ENCODE measurements at places on chromosomes 3 and 15. TPM values are rescaled to one million over a fixed set of nuclear protein-coding genes. Genes with fewer than 3 reads are reported as not detected.
A peak's percentile ranks its signal among the peaks of the same experiment; 100 is the strongest.

ARHGEF3 gene
- polyA plus RNA-seq = 5.9 TPM

TLNRD1 gene
- polyA plus RNA-seq = 4.8 TPM

TNFSF10 gene
- 21.2 TPM for polyA plus RNA-seq

FRMD5 gene
- polyA plus RNA-seq = 24.1 TPM

SPINT1 gene
- polyA plus RNA-seq = 0.43 TPM

CSTA gene
- 3.6 TPM for polyA plus RNA-seq

POTEB3 gene
- polyA plus RNA-seq = not detected

MYO5C gene
- polyA plus RNA-seq = 1.6 TPM

CILP gene
- 1.3 TPM for polyA plus RNA-seq

THBS1 gene
- polyA plus RNA-seq = 38.8 TPM

CSPG5 gene
- 0.86 TPM for polyA plus RNA-seq

TMEM207 gene
- polyA plus RNA-seq = not detected

STAC gene
- polyA plus RNA-seq = 0.27 TPM

SNX33 gene
- polyA plus RNA-seq = 13.2 TPM

DNA sequence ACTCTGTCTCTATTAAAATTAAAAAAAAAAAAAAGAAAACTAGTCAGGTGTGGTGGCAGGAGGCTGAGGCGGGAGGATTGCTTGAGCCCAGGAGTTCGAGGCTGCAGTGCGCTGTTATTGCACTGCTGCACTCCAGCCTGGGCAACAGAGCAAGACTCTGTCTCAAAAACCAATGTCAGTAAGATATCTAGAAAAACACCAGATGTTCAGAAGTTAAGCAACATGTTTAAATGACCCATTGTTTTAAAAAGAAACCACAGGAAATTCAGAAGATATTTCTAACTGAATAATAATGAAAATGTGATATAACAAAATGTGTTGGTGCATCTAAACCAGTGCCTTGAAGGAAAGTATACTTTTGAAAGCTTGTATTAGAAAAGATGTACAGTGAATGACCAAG is 203.4 kb upstream of the CGNL1 start:
- DNase-seq = no peak

- DNase-seq = no peak
Observed at GRCh38 chr3:169822540-169822939, 9.8 kb upstream of the LRRC34 start.

DNA sequence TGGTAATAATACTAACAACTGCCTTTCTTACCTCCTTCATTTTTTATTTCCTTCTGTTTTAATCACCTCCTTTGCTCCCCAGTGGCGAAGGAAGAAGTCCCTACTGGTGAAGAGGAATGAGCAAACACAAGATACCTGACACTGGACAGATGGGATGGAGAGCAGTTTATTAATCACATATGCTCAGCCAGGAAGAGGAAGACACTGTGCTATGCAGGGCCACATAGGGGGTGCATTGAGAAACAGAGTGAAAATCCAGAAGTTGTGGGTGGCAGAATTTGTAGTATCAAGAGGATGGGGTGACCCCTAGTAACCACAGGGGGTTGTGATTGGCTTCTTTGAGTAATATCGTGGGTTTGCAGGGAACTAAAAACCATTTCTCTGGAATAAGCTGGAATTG is 1041.9 kb downstream of the OTOL1 start:
- no peak for DNase-seq

DNA sequence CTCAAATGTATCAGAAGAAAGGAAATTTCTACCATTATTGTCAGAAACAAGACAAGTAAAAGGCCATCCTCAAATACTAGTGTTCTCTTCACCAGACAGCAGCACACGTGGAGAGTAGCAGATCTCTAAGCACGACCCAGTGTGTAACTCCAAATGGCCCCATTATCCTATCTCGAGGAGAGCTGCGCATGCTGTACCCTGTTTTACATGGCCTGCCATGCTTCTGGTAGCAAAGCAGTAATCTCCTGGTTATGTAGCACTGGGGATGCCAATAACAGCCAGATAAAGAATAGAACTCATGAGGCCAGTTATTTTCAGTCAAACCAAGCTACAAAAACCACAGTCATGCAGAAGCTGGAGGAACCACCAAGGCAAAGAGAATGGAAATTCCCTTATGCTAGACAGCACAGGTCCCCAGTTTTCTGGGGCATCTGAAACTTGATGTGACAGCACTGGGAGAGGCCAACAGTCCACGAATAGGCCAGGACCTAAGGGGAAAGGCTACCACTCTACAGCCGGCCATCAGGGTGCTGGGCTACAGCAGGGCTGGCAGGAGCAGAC is 73.0 kb downstream of the LIPC start:
- no peak for DNase-seq

- DNase-seq = no peak
Observed at GRCh38 chr15:39381517-39381916, 199.4 kb upstream of the THBS1 start.

- DNase-seq = no peak
Observed at GRCh38 chr3:5227812-5228211, 40.3 kb downstream of the EDEM1 start.

DNA sequence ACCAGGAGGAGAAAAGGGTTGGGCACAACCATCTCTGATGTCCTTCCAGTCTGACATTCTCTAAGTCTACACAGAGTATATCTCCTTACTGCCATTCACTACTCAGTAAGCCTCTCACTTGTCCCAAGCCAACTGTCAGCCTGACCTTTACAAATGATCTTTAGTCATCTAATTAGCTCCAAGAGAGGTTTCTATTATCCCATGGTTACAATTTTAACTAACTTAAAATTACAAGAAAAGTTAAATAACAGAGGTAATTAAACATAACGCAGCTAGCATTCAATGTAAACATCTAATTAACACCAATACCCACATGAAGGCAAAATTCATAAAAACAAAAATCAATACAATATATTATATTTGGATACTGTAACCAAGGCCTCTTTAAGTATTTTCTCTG is 126.9 kb downstream of the LSAMP start:
- DNase-seq = no peak

- DNase-seq = no peak
Observed at GRCh38 chr3:77933926-77934325, 894.0 kb downstream of the ROBO2 start.

DNA sequence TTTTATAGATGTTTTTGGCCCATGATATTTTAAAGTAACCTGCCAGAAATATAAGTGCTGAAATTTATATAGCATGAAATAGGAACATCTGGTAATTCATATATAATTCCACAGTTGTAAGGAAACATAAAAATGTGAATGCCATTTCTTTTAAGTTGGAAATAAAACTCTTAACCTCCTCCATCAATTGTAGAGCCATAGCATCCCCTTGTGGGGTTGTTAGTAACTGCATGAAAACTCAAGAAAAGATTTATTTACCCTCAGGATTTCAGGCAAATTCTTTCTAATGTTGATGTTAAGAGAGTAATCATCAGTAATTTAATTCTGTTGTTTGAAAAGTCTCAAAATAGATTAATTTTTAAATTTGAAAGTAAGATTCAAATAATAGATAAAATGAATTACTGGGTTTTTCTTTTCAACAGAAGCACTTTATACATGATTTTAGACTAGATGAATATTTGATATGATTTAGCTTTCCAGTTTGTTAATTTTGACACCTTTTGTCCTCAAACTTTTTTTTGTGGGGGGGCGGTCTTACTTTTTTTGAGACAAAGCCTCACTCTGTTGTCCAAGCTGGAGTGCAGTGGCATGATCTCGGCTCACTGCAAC is 74.7 kb downstream of the RASA2 start:
- DNase-seq = no peak

- no peak for DNase-seq
Observed at GRCh38 chr15:69200832-69201745, 40.7 kb downstream of the GLCE start.

DNA sequence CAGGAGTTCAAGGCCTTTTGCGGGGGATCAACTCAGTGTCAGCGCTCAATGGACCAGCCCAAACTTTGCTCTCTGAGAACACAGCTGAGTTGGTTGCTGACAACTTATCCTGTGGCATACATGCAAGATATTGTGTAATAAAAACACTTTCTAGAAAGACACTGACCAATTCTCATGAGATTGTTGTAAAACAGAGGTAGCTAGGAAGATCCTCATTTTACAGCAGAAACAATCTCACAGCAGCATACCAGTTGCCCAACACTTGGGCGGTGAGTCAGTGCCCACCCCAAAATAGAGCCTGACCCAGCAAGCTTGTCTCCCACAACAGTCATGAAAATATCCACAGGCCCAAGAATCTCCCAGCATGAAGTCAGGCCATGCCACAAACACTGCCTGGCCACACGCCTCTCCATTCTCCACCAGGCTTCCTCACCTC is 18.2 kb downstream of the KLHL6 start:
- peak; percentile 63 for DNase-seq

DNA sequence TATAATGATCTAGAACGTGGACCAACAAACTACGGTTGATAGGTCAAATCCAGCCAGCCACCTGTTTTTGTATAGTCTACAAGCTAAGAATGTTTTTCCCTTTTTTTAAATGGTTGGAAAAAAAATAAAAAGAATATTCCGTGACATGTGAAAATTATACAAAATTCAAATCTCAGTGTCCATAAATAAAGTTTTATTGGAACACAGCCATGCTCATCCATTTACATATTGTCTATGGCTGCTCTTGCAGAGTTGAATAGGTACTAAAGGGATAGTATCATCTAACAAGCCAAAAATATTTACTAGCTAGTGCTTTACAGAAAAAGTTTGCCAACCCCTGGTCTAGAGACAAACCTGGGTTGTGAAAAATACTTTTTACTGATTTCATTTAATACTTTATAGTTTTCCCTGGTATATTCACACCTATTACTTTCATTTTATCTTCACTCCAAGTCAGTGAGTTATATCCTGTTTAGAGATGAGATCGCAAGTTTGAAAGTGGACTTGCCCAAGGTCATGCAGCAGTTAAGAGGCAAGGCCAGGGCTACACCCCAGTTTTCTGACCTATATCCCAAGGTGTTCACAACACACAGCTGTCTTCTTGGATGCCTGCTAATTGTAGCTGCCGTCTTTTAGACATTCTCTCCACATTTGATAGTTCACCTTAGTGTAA is 58.4 kb downstream of the IGF2BP2 start:
- no peak for DNase-seq

DNA sequence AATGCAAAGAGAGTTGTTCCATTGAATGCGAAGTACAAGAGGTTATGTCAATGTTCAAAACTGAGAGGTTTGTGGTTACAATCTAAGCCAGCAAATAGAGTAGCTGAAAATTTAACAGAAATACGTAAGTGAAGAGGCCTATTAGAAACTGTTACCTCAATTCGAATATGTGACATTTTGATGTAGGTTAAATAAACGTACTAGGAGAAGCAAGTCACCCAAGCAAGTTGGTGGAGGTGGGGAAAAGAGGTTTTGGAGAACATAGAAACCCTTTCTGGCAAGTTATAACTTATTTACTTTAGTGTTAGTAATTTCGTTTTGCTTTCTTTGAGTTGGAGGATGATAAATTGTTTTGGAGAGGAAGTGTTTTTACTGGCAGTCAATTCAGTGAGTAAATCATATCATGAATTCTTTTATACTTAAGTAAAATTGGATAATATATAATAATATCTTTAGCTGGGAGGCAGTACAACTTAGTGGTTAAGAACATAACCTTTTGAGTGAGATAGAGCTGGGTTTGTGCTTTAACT is 91.2 kb upstream of the NAALADL2 start:
- no peak for DNase-seq

DNA sequence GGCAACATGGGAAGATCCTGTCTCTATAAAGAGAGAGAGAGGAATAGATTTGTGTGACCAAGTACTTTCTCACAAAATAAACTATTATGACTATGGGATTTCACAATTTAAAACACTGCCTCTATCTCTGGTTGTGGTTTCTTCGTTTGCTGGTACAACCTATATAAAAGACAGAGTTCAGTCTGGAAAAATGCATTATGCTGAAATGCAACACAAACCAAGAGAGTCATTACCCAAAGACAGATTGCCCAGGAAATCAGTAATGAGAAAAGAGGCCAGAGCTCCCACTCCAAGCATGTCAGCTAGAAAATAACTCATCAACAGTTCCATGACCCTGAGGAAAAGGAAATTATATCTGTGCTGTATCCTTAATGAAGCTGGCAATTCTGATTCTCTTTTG is 23.2 kb downstream of the GPR176 start:
- DNase-seq = no peak

DNA sequence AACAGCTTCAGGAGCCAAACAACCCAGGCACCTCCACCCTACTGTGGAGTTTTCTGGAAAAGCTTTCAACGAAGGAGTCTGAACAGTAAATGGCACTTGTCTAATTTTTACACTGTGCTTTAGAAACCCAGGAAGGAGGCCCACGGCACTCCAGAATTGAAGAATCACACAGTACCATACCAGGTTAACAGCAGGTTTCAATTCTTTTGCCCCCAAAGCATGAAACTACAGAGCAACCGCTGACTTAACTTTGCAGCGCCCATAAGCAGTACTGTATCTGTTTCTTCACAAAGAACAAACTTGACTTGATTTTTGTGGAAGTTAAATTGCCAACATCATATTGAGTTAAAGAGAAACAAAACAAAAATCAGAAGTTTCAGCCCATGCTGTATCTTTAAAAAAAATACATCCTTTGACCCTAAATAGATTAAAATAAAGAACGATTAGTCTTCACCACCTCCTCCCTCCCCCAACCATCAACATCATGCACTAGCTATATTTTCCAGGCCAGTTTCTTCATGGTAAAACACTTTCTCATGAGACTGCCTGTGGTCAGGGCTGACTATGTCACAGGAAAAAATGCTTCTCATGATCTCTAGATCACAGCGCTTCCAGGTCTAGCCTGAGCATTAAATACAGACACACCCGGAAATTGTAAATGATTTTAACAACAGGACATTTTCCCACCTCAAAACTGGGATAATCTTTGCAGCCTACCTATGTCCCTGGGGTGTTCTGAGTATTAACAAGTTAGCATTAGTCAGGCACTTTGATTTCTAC is 456.3 kb downstream of the FOXP1 start:
- DNase-seq = no peak

- DNase-seq = no peak
Observed at GRCh38 chr3:869734-870133, 223.1 kb upstream of the CNTN6 start.

DNA sequence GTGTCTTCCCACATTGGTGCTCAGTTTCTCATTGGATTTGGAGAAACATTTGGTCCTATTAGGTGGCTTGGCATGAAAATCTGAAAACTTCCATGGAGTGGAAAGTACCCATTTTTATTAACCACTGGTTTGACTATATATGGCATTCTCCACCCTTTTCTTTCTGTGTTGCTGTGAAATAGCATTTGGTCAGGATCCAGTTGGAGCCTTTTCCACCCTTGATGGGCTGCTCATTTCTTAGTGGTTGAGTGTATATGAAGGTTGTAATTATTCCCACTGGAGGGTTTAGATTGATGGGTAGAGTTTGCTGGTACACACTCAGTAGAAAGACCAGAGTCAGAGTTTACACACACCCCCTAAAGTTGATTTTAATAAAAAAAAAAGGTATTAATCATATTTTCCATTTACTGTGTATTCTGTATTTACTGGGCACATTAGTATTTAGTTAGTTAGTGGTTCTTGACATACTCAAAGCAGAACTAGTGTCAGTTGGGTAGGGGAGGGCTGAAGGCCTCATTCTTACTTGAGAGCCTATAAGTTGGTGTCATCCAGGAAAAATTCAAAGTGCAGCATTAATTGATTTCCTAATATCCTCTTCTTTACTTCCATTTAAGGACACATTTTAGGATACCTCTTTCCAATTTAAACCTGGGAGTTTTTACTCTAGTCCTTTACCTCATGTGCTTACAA is 69.5 kb downstream of the FLNB start:
- no peak for DNase-seq

Measured in right cardiac atrium (tissue), 5 donors.